A549 (cell line): ENCODE measurements at places on chromosomes 1 and 21.

DNA sequence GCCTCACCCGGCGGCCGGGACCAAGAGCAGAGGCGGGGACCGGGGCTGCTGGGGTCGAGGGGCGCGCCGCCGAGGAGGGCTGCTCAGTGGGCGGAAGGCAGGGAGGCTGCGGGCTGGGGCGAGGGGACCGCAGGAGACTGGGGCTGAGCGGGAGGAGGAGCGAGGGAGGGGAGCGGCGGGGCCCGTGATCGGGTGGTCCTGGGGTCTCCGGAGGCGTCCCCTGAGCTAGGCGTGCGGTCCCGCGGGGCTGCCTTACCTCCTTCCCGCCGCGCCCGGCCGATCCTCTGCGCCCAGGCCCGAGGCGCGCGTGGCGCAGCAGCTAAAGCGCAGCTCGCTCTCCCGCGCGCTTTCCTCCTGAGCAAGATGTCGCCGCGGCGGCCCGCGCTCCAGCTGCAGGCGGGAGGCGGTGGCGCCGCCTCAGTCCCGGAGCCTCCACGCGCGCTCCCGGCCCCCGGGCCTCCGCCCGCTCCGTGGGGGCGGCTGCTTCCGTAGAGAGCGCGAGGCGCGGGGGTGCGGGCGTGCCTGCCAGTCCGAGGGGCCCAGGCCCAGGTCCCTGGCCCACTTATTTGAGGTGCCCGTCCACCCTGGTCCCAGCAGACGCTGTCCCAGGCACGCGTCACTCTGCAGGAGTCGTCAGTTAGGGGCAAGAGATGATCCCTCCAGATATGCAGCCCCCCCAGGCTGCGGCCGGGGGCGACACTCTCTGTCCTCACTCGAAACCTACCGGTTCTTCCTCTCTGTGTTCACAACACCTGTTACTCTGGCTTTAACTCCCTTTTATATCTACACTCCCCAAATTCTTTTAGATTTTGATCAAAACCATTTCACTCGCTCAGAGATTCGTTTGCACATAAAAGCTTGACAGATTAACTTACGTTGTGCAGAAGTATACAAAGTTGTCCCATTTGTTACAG is at the start of gene CCSAP:
Gene CCSAP (minus strand): TSS at position 392 of the 914 bp plus-strand sequence. CDS start 582 bp downstream, outside the sequence.
- DNase-seq: peak; percentile 44

GRCh38 chr1:94514095-94514727 is 27.3 kb downstream of the F3 start:
- DNase-seq: peak; percentile 30

GRCh38 chr1:237931581-237931980 is 40.9 kb upstream of the ZP4 start:
- no peak for DNase-seq

- peak; percentile 19 for DNase-seq
Measured at GRCh38 chr1:92065042-92065441, 10.2 kb downstream of the SETSIP start.

- DNase-seq: no peak
Measured at GRCh38 chr1:34749992-34750391, 4.9 kb upstream of the GJB5 start.

GRCh38 chr1:41866285-41866684 is 52.4 kb downstream of the HIVEP3 start:
- no peak for DNase-seq

GRCh38 chr1:211732293-211732980 is 57.0 kb upstream of the NEK2 start:
- no peak for DNase-seq

- DNase-seq: no peak
Measured at GRCh38 chr1:74430342-74430934, 82.0 kb downstream of the LRRC53 start.

DNA sequence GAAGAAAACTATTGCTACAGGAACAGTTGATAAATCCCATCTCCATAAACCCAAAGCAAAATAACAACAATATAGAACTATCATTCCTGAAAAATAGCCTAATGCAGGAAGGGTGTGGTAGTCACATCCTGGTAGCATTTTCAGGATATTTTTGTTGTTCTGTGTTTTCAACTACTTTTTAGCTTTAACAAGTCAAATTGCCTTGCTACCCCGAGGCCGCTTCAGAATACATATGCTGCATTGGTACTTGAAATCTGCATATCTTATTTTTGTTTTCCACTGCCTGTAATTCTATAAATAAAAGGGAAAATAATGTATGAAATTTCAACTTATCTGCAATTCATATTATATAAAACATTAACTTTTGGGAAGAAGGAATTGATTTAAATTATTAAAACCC is 36.8 kb upstream of the SYT14 start:
- no peak for DNase-seq

DNA sequence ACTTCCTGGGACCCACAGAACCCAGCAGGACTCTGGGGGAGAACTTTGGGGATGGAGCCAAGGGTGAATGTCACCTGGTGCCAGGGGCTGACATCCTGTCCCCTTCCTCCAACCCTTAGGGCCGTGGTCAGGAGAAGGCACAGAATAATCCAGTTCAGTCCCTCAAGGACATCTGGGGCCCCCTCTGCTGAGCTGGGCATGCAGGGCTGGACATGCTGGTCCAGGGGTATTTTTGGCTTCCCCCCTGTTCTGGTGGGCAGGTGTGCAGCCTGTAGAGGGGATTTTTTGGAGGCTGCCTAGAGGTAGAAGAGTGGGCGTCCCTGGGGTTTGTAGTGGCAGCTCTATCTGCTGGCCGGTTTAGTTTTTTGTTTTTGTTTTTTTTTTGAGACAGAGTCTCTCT is 3.4 kb upstream of the CROCC start:
- no peak for DNase-seq

DNA sequence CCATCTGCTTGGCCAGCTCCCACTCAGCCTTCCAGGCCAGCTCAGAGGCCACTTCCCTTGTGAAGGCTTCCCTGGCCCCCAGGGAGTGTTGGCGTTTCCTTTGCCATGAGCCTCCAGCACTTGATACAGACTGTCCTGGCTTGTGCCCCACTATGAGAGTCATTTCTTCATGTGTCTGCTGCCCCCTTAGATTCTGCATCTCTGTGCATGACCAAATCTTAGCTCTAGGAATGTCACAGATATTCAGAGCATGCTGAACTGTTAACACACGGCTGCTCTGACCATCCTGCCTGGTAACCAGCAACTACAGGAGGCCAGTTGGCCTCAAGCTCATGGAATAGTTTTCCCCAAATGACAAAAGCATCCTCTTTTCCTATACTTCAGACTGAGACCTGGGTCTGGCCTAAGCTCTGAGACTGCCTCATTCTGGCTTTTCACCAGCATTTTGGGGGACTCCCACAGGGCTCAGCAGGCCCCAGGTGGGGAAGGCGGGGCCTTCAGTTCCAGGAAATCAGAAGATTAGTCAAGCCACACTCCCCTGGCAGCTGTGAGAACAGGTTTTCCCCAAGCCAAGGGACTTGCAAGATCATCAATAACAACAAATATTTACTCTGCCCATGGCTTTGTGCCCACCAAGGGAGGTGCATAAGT is 182.6 kb upstream of the EDN2 start:
- no peak for DNase-seq

DNA sequence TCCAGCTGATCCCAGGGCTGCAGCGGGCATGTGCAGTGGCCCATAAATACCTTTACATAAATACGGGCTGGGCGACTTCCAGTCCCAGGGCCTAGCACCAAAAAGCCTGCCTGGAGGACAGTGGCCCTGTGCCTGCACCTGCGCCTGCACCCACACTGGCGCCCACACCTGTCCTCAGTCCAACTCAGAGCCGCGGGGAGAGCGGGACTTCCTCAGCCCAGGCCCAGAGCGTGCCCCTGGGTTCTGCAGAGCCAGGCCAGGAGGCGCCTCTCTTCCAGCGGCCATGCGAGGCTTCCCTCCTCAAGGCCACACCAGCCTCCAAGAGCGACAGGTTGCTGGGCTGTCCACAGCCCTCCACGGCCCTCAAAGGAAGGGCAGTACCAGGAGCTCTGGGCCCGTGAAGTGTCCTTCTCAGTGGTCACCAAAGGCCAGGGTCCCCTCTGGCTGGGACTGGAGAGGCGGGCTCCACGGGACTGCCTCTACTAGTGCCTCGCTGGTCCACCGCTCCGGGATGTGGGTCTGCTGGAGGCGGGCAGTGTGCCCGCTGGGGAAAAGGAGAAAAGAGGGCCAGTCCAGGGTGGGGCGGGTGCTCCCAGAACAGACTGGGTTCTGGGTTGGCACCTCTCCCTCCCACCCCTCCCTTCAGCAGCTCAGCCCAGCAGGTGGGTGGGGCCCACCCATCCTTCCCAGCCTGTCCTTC is 35.7 kb downstream of the ARHGEF16 start:
- DNase-seq: no peak

DNA sequence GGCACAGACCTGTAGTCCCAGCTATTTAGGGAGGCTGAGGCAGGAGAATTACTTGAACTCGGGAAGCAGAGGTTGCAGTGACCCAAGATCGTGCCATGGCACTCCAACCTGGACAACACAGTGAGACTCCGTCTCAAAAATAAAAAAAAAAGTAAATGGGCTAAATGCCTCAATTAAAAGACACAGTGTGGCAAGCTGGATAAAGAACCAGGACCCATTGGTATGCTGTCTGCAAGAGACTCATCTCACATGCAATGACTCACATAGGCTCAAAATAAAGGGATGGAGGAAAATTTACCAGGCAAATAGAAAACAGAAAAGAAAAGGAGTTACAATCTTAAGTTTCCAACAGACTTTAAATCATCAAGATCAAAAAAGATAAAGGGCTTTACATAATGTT is 40.3 kb downstream of the ACBD6 start:
- DNase-seq: no peak

- DNase-seq: no peak
Measured at GRCh38 chr1:196143602-196144342, 464.5 kb downstream of the KCNT2 start.

DNA sequence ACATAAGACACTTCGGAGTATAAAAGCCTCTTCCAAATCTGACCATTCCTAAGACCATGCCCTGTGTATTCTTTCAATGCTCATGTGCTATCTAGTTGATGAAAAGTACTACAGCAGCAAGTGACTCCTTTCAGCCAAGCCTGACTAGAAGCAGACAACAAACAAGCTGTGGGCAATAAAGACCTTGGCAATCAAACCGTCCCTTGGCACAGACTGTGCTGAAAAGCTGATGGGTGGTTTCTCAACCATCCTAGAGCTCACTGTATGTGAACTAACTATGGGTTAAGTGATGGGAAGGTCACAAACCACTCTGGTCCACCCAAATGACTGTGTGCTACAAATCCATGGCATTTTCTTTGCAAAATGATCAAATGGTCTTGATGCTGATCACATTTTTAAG is 94.0 kb downstream of the KIAA0319L start:
- no peak for DNase-seq
